ENCODE measurements at places on chromosomes 7 and 10.

DNA sequence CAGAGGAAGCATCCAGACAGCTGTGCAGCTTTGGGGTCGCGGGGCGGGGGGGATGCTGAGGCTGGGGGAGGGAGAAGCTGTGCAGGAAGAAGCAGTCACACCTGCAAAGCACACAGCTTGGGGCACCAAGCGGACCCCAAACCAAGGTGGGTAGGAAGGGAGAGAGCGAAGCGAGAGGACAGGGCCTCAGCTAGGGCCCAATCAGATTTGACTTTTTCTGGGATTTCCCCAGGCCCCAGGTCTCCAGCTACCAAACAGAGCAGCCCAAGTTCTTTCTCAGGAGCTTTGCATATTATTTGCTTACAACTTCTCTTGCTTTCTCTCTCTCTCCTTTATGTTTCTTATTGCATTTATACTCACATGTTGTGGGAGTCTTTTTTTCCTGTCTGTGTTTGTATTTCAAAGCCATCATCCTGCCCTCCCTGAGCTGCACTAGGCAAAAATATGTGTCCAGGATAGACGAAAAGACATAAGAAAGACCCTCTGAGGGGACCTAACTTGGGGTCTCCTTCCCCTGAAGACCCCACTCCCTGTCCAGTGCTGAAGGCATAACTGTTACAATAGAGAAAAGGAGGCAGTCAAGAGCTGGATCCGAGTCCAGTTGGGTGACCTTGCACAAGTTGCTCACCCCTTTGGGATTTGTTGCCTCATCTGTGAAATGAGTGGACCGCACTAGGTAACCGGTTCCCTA lies 50.6 kb upstream of the SMNDC1 start:
- DNase-seq: no peak

GRCh38 chr7:151167197-151167961 lies at the start of gene GBX1:
Gene GBX1 (minus strand): TSS chr7:151167694. CDS start chr7:151167548, 146 bp downstream.
- no peak for DNase-seq

DNA sequence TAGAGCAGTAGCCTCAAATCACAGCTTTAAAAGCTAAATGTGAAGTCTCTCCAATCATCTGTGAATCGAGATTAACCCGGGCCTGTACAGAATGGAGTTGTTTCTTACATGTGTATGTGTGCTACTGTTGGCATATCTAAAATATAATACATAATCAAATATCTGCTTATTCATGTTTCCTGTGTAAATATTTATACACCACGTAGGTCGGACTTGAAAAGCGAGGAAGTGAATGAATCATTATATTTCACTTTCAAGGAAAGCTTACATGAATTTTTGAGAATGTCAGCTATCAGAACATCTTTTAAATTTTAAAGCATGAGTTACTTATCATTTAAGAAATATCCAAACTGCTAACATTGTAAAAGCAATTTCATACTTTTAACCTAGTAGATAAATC lies 233.3 kb downstream of the SLC25A13 start:
- no peak for DNase-seq

DNA sequence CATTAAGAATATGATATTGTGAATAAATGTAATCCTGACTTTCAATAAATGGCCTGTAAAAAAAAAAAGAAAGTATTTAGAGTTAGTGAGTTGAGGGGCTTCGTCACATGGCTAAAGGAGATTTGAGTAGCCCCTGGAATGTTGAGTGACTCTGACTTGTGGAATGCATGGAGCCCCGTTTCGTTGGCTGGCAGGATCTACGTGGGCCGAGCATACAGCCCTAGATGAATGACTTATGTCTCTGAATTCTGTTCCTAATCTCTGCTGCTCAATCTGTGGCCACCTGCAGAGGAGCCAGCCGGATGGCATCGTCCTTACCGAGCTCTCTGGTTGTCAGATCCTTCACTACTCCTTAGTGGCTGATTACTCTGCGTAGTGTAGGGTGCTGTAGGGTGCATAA lies 155.7 kb downstream of the MGMT start:
- DNase-seq: no peak

- DNase-seq: no peak
Measured at GRCh38 chr7:47681249-47681810, 99.4 kb upstream of the TNS3 start.

DNA sequence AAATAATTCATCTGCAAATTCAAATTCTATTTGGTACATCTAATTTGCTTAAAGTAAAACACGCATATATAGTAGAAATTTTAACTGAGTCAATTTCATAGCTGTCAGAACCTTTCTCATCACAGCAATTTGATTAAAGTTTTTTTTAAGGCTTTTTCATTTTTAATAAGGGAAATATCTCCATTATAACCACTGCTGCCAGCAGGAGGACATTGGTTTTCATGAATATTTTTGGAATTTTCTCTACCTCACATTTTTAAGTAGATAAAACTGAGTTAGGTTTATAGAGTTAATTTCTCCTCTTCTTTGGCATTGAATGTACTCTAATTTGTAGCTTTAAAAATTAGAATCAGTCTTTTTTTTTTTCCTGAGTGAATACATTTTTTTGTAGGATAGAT lies 82.2 kb downstream of the ST7 start:
- DNase-seq: no peak

DNA sequence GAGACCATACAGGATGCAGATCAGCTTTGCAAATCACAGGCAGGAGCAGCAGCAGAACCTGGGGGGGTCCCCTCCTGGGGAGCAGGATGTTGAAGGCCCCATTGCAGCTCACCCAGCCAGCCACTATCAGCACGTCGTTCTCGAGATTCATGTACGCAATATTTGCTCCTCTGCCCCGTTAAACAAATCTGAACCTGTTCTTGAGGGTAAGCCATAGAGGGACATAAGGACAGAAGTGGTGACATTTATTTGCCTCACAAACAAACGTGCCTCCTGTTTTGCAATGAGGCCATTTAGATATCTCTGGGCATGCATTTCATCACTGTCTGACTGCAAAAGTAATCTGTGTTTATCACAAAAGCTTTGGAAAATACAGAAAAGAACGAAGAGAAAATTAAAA lies 87.3 kb upstream of the BAIAP2L1 start:
- no peak for DNase-seq

- no peak for DNase-seq
Measured at GRCh38 chr7:13312307-13312706, 624.9 kb downstream of the ARL4A start.

DNA sequence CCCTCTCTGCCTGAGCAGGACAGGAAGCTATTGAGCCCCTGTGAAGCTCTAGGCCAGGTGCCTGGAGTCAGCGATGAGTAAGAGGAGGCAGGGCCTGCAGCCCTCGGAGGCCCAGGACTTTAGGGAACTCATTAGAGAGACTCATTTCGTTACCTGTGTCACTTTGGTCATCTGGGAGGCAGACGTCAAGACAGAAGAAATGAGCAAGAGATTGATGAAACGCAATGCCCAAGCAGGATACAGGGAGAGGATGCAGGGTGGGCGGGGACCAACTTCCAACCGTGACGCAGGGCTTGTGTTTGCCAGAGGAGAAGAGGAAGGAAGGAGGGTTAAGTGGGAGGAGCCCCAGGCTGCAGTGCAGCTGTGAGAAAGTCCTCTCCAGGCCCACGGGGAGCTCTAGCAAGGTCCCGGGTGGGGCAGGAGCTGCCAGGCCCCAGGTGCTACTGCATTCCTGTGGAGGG lies 26.4 kb upstream of the GNA12 start:
- peak; percentile 64 for DNase-seq

- no peak for DNase-seq
Measured at GRCh38 chr10:113252650-113253618, 299.9 kb upstream of the HABP2 start.

- no peak for DNase-seq
Measured at GRCh38 chr10:112209684-112210131, 26.1 kb upstream of the GPAM start.

DNA sequence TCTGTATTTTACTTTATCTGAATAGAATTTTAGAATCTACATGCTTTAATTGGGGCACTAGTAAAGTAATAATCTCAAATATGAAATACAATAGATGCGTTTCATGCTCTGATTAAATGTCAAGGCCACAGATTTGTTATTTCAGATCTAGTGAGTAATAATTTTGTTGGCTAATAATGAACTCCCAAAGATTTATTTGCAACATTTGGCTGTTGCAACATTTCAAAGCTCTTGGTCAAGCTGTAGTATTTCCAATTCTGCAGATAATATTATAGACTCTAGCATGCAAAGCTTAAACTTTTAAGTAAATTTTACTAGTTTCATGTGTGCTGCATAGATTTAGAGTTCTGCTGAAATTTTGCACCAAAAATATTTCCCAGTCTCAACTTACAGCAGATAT lies 16.7 kb downstream of the LRRN3 start:
- no peak for DNase-seq

DNA sequence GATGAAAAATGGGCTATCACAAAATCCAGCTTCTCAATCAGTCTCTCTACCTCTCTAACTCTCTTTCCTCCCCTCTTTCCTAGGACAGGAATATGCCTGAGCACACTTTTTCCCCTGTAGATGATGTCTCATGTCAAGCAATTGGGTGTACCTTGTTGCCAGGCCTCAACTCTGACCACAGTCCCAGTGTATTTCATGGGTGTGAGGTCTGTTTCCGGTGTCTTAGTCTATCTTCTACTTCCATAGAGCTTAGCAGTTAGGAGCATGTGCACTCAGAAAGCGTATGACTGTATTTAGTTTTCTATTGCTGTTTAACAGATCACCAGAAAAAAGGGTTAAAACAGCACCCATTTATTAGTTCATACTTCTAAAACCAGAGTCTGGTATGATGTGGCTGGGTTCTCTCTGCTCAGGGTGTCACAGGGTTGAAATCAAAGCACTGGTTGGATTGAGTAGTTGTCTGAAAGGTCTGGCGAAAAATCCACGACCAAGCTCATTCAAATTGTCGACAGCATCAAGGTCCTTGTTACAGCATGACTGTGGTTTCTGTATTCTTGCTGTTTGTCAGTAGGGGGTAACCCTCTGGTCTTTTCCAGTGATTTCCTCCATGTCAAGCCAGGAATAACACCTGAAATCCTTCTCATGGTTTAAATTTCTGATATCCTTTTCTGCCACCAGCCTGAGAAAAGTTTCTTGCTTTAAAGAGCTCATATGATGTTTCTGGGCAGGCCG lies 130.0 kb downstream of the THSD7A start:
- DNase-seq: no peak

DNA sequence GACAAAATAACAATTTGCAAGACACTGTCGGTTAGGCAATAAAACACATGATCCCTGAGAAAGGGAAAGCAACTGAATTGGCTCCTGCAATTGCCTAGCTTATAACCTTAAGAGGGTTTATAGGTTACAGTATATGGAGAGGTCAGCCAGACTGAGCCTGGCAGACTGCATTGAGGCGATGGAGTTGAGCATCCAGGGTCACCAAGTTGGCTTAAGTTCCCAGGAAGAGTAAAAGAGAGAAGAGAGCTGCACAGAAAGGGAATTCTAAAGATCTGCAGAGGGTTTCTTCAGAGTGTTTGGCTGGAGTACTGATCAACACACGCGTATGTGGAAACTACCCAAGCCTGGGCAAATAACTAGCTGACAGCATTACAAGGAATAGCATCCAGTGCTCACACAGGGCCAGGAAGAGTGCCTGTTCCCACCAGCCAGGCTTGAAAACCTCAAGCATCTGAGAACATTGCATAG lies 11.2 kb downstream of the ANKMY2 start:
- DNase-seq: no peak

- no peak for DNase-seq
Measured at GRCh38 chr7:98921608-98922372, 43.5 kb downstream of the TRRAP start.

GRCh38 chr7:120502825-120503224 lies 229.8 kb downstream of the KCND2 start:
- no peak for DNase-seq
